Activated CD8-positive, alpha-beta T cell treated with anti-CD3 and anti-CD28 coated beads, Interleukin-2, amount 10 ng/mL, durations not matched to agents 7 days and 5 days (primary cell): ENCODE measurements at places on chromosomes 2 and 18. TPM values are rescaled to one million over a fixed set of nuclear protein-coding genes. Genes with fewer than 3 reads are reported as not detected.

DNA sequence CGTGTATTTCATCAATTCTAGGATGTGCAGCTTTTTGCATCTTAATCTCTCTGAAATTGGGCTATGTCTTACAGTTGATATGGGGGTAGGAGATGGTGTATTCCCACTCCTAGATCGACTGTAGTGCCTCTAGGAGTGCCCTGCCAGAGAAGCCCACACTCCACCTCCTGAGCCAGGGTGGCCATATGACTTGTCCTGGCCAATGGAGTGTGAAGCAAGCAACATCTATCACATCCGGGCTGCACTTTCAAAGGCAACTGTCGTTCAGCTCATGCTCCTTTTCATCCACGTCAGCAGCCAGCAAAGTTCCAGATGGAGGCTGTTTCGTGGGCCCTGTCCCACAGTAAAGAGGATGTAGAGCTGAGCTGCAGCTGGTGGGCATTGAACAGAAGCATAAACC lies 149.4 kb upstream of the SLC1A4 start:
- H3K4me3 ChIP-seq: no peak overlapping the region
- peak; percentile 46 for DNase-seq
- no peaks in the 10 kb centered on the region for H3K36me3 ChIP-seq
- peaks cover 23% of the 10 kb centered on the region for H3K4me1 ChIP-seq
- H3K27me3 ChIP-seq: peaks cover 4% of the 10 kb centered on the region
- H3K27ac ChIP-seq: peak overlapping the region; percentile 73

GRCh38 chr2:147320146-147320545 lies 524.7 kb upstream of the ACVR2A start:
- H3K36me3 ChIP-seq: peaks cover 1% of the 10 kb centered on the region
- H3K4me1 ChIP-seq: no peaks in the 10 kb centered on the region
- no peak for DNase-seq
- H3K27me3 ChIP-seq: no peaks in the 10 kb centered on the region
- H3K4me3 ChIP-seq: no peak overlapping the region
- H3K27ac ChIP-seq: no peak overlapping the region

DNA sequence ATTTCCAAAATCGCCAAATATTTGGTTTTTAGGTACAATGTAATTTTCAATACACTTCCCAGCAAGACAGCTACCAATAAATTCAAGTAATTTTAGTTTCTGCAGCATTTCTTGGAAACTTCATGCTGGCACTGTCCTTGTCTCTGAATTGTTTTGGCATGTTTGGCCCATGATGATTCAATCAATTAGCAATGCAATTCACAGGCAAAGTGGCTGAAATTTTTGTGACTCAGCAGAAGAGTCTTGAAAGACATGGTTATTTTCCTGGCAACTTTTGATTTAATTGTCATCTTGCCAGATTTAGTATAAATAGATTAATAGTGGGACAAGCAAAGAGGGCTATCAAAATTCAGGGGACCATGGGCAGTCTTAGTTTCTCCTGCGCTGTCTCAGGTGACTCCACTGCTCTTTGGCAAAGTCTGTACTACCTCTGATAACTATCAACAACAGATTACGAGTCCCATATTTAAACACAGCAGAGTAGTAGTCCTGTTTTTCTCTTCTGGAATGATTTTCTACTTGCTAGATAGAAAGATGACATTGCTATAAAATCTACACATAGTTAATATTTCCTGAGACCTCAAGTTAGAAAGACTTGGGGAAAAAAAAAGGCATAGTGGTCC lies 88.9 kb upstream of the CYP26B1 start:
- no peaks in the 10 kb centered on the region for H3K27me3 ChIP-seq
- no peak overlapping the region for H3K27ac ChIP-seq
- no peaks in the 10 kb centered on the region for H3K36me3 ChIP-seq
- peaks cover 12% of the 10 kb centered on the region for H3K4me1 ChIP-seq

- DNase-seq: no peak
- H3K27ac ChIP-seq: no peak overlapping the region
- H3K36me3 ChIP-seq: peaks cover 4% of the 10 kb centered on the region
- peaks cover 16% of the 10 kb centered on the region for H3K27me3 ChIP-seq
- H3K4me3 ChIP-seq: no peak overlapping the region
These were observed 507.1 kb upstream of the ID2 start for GRCh38 chr2:8174641-8175257.

The PCARE gene
- total RNA-seq: not detected

The KANSL1L gene
- 2.6 TPM for total RNA-seq
